EH (cell line): ENCODE measurements at places on chromosomes 6 and 20.

GRCh38 chr6:26216359-26216885 lies 129.2 kb downstream of the HFE start:
- peak; percentile 99 for DNase-seq

DNA sequence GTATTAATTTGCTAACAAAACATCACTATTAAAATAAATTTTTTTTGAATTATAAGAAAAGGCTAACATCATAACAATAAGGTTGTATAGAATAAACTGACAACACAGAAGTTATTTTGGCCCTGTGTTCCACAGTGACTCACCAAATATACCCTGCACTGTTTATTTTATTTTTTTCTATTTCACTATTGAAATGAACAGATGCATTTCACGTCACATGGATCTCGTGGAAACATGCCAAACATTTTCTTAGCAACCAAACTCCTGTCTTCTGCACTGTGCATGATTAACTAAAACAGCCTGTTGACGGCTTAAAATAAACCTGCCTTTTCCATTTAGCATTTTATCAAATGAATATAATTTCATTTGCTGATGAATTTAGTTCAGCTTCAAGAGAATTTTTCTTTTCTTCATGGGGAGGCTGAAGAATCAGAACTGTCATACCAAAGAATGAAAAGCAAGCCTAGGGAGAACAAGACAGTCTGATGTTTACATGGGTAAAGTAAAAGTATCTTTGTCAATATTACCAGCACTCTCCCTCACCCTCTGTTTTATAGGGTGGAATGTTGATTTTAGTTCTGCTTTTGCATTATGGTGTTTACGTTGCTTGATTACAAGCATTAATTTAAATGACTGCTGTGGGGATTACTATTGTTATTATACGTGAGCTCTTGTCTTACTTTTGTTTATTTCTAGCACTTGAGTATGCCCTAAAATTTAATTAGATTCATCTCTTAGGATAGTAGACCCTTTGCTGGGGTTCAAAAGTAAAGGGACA lies 115.3 kb downstream of the LCA5 start:
- peak; percentile 74 for DNase-seq

DNA sequence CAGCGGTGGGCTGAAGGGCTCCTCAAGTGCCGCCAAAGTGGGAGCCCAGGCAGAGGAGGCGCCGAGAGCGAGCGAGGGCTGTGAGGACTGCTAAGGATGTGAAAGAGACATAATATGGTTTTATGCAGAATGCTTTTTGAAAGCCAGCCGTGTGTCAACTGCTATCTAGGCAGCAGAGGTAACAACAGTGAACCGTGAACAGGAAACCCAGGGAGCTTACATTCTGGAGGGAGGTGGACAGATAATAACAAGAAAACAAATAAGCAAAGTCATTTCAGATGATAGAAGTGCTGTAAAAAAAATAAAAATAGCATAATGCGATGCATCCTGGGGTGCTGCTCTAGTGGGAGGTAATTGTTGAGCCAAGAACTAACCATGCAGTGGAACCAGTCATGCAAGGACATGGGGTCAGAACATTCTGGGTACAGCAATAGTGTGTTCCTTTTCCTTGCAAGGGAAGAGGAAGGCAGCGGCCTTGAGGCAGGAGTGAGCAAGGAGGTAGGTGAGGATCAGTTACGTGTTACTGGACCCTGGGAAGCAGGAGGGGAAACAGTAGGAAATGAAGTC lies 134.4 kb upstream of the TMEM170B start:
- DNase-seq, result no peak

- DNase-seq, result peak; percentile 87
Observed at GRCh38 chr6:136582711-136583471, 32.7 kb upstream of the MAP7 start.

DNA sequence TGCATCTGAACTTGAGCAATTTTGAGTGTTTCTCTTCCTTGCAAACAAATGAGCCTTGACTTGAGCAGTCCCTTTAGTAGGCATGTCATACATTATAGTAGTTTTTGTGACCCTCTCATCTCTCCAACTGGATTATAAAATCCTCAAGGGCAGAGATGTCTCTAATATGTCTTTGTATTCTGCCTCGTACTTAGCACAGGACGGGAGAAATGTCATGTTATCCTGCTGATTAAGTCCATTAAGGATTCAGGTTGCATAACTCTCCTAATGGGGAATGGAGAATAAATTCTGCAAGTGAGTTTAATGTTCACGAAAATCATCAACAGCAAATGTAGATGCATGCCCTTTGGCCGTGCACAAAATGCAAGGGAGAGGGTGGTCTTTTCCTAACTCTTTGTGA lies 942.9 kb downstream of the KIF16B start:
- DNase-seq, result no peak

GRCh38 chr6:100665041-100665380 lies 200.3 kb upstream of the SIM1 start:
- DNase-seq, result peak; percentile 12

DNA sequence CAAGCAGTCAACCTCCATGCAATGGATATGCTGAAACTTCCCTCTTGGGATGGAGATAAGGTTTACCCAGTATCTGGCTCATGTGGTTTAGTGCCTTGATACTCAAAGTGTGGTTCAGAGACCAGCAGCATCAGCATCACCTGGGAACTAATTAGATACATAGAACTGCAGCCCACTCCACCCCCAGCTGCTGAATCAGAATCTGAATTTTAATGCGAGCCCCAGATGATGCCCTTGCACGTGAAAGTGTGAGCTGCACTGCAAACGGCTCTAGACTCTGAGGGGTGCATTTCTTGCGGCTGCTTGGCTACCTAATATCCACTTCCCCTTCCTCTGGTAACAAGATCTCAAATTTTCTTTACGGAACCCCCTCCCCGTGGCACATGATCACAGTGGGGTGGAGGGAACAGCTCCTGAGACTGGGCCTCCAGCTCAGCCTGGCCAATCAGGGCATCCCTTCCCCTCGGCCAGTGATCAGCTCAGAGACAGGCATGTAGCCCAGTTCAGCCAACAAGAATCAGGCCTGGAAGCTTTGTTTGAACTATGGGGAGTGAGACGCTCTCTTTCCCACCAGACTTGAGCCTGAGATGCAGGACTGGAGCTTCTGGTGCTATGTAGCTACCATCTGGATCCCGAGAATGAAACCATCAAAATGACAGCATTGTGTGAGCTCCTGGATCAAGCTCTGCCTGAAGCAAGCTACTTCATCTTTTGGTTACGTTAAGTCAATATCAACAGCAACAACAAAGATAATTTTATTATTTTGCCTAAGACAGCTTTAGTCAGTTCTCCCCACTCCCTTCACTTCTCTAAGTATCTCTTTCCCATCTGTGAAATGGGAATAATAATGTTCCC lies 12.8 kb downstream of the KCNK15 start:
- DNase-seq, result no peak

DNA sequence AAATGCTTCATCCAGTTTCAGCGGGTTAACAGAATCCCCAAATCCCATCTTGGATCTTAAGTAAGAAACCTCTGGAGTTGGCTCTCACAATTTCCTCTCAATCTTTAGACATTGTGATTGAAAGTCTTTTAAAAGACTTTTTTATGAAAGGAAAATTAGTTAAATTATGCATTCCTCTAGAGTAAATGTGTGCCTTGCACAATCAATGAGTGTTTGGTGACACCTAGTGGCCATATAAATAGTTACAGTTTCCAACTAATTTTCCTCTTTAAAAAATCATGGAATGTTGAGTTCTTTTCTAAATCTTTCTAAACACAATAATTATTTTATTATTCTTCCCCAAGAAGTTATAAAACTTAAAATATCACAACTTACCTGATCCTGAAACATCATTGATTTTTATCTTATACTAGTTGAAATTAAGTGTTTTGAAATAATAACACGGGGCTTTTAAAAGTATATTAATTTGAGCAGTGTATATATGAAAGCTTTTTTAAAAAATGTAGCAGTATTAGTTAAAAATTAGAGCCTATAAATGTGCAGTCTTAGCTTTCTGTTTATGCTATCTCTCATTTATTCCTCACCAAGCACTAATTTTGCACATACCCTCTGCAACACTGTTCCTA lies 66.4 kb downstream of the PKHD1 start:
- peak; percentile 34 for DNase-seq

DNA sequence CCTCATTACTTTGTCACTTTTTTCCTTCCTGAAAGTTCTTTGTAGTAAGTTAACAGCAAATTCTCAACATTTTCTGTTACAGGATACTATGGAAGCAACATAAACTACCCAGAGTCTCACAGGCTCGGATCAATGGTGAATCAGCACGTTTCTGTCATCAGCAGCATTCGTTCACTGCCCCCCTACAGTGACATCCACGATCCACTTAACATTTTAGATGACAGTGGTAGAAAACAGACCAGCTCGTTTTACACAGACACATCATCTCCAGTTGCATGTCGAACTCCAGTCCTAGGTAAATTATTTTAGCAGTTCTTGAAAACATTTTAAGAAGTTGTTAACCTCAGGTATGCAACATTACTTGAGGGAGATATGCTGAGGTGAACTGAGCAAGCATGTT lies 51.6 kb downstream of the RFX6 start:
- DNase-seq, result no peak

DNA sequence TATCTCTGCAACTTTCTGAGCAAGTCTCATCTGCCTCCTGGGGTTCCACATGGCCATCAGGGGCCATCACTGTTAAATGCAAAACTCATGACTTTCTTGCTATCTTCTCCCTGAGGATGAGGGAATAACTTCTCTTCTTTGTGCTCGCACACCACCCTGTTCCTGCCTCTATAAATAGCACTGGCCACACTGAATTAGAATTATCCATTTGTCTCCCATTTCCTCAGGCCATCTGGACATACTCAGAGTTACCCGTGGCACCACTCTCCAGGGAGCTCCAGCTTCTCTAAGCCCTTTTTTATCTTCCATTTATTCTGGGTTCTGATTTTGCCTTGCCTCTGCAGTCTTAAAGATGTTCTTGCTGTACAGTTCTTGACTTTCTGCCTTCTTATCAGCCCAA lies 72.8 kb upstream of the ECI2 start:
- DNase-seq, result no peak

- no peak for DNase-seq
Observed at GRCh38 chr6:10630178-10630577, 64.2 kb downstream of the C6orf52 start.

DNA sequence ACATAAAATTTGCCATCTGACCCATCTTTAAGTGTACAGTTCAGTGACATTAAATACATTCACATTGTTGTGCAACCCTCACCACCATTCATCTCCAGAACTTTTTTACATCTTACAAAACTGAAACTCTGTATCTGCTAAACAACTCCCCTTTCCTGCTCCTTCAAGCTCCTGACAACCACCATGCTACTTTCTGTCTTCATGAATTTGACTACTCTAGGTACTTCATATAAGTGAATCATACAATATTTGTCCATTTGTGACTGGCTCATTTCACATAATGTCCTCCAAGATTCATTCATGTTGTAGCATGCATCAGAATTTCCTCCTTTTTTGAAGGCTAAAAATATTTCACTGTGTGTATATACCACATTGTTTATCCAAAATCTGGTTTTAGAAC lies 86.9 kb upstream of the SMLR1 start:
- no peak for DNase-seq

DNA sequence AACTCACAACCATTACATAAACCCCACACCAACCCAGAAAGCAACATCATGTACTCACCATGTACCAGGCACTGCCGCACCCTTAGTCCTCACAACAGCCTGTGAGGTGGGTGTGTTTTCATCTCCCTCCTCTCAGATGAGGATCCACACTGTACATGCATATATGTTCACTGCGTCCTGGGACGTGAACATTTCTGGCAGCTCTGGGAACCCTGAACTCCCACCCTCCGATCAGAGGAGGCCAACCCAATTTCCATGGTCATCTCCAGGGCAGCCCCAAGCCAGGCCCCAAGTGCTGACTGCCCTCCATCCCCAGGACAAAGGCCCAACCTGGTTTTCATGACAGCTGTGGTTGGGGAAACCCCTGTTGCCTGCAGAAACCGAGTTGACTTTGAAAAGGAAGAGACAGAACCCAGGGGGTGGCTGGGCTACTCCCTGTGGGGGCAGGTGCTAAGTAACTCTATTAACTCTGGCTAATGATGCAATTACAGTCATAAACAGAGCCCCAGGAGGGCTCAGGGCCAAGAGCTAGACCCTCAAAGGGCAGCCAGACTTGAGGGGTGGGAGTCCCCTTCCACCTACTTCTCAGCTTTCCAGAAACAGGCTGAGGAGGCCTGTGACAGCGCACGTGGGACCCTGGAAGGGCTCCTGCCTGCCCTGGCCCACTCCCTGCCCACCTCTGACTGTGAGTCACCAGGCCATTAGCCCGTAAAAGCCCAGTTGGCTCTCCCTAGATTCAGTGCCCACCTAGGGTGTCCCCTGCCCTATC lies 2.6 kb downstream of the TFEB start:
- DNase-seq, result no peak

GRCh38 chr20:37075932-37076685 lies 19.7 kb downstream of the RBL1 start:
- peak; percentile 26 for DNase-seq

DNA sequence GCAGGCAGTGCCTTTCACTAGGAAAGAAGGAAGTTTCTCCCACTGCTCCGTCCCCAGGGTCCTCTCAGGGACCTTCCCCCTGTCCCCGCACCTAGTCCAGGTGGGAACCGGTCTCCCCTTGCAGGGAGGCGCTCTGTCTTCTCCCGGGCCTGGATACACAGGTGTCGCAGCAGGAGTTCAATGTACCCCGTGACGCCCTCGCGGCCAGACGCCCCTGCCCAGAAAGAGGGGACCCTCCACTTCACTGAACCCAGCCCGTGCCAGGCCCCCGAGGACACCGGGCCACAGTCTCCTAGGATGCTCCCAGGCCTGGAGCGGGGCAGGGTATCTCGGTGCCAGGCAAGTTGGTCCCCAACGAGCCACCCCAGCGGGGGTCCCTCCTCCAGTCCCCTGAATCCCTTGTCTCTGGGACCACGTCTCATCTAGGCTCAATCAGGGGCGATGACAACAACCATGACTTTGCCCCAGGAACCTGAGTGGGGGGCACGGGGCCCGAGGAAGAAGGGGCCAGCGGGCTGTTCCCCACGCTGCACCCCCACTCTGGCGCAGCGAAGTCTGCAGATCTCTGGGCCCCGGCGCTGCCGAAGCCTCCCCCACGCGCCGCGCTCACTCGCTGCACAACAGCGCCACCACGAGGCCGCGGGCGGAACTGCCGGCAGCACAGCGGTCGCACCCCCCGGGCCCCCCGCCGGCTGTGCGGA lies 103.0 kb downstream of the EDN3 start:
- peak; percentile 9 for DNase-seq

- DNase-seq, result no peak
Observed at GRCh38 chr6:81838724-81839426, 86.4 kb upstream of the TENT5A start.

- no peak for DNase-seq
Observed at GRCh38 chr6:138424004-138424904, 20.2 kb downstream of the HEBP2 start.
